ENCODE measurements at places on chromosomes 3 and 15.

DNA sequence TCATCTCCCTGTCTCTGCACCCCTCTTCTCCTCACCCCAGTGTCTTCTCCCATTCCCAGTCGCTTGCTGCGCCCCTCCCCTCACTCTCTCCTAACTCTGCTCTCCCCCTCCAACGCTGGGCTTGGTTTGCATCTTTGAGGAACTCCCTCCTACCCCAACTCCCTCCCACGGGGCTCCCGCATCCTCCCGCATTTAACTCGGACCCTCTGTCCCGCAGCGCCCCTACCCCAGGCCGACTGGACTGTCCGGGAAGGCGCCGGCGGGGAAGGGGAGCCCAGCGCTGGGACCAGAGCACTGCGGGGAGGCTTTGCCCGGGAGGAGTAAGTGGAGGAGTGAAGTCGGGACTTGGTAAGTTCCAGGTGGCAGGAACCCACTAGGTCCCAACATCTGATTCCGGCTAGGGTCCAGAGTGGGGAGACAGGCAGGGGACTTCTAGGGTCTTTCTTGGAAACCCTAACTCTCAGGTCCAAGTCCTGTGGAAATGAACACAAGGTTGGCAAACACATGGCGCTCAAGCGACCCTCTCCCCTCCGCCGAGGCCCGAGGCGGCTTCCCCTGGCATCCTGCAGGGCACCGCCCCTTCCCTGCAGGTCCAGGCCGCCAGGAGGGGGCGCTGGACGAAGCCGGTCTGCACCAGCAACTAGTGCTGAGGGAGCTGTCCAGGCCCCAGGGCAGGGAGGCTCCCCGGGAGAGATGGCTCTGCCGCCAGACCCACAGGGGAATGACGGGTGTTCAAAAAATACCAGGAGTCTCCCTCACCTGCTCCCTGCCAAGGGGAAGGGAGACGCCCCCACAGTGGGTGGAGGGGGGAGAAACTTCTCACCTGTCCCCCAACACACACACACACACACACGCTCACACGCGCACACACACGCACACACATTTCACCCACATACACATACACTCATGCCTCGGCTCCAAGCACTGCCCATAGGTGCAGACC lies 53.2 kb downstream of the LHFPL4 start:
- DNase-seq, result peak; percentile 86

GRCh38 chr15:98668566-98669308 lies 20.4 kb downstream of the IGF1R start:
- DNase-seq, result peak; percentile 78

DNA sequence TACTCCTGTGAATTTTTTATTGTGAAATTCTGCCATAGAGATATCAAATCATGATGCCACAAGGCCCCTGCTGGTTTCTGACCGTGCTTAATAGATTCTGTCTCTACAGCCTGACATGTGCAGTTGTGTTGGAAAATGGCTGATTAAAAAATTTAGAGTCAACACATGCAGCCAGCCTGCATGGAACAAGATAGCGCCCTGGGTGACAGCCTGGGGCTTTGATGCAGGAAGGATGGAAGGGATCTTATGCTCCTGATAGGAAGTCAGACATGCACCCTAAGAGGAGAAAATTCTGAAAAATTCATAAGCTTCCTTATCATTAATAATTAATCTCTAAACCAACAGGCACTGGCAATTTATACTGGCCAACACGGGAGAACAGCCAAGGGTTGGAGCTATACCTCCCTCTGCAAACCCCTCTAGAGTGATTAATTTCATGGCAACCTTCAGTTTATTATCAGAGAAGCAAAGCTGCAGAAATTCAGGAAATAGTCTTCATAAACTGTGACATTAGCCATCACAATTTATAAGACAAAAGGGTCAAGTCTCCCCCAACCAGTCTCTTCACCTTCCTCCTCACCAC lies 198.4 kb downstream of the CADPS start:
- DNase-seq, result no peak

GRCh38 chr15:32664796-32665195 lies 23.3 kb downstream of the SCG5 start:
- no peak for DNase-seq

DNA sequence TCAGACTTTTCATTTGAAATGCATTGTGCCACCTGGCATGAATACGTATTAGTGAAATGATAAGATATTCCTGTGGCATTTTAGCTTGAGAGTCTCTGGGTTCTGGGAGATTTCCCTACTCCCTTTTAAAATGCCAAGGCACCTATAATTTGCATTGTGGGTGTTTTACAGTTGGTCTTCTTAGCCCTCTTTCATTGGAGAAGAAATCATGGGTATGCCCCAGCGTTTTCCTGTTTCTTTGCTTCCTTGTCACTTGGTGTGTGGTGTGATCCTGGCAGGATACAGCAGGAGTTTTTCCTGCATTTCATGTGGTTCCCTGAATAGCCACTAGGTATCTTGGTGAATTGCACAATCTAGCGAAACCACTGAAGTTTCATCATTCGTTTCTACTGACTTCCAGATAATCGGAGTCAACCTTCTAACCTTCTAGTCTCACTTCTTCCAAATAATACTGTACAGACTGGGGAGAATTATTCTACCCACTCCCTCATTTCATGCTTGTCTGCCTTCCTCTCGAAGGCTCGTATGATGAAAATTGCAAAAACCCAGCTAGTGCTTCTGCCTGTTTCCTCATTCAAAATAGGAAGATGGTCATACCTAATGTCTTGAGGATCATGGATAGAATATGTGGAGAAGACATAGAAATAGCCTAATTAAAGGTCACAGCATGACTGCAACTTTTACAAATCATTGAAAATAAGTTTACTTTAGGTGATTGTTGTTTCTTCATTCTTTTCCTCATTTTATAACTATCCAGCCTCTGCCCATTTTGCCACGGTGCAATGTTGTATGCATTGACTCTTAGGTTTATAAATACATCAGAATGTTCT lies 2.6 kb downstream of the BHLHE40 start:
- no peak for DNase-seq

GRCh38 chr3:116040152-116040551 lies 405.1 kb downstream of the LSAMP start:
- DNase-seq, result no peak

DNA sequence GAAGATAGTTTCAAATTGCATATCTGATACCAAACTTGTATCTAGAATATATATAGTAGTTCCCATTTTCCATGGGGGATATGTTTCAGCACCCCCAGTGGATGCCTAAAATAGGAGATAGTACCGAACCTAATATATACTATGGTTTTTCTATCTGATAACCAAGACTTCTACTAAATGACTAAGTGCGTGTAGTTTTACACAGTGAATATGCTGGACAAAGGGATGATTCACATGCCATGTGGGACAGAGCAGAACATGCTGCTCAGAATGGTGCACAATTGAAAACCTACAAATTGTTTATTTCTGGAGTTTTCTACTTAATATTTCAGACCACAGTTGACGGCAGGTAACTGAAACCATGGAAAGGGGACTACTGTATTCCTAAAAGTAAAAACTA lies 73.4 kb upstream of the TP63 start:
- DNase-seq, result no peak

DNA sequence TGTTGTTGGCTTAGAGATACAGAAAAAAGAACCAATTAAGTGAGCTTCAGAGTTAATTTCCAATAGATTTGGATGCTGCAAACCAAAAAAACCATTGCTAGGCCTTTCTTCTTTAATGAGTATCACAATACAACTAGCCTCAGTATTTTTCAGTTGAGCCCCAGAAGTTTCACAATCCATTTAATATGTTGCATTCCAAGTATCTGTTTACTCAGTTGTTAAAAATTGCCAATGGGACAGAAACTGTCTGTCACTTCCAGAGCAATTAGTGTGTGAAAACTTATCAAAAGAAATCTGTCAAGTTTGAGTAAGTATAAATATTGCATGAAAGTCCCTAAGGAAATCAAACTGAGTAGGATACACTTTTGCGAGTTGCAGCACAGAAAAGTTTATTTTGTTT lies 247.8 kb downstream of the IL5RA start:
- DNase-seq, result no peak

GRCh38 chr3:123627673-123628670 lies 43.1 kb upstream of the HACD2 start:
- no peak for DNase-seq

DNA sequence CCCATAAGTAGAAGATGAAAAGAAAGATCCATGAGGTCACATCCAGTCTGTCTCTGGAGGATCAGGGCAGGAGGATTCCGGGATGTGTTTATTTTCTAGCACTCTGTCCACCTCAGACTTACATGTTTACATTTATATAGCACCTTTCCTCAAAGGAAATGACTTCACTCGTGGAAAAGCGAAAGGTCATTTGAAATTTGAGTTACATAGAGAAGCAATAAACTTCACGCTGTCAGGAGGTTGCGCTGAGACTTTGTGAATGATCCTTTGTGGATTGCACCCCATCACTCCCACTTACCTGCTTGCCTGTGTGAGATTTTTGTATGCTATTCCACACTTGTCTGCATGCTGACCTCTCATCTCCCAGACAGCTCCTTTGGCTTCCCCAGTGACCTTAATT lies 540.5 kb downstream of the AGBL1 start:
- DNase-seq, result no peak

- DNase-seq, result no peak
Measured at GRCh38 chr3:110324171-110324705, 747.4 kb upstream of the NECTIN3 start.

DNA sequence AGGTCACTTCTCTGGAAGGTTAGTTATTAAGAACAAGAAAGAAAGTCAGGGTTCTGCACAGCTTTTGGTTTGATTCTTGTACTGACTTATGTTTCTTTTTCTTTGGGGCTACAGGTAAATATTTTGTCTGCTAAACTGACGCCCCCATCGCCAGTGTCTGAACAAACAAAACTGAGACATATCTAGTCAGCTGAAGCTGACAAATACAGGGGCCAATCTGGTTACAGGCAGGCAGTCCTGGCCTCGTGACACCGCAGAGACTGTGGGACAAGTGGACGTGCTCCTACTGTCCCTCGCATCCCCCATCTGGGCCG lies 4.6 kb upstream of the RPL14 start:
- DNase-seq, result no peak

- no peak for DNase-seq
Measured at GRCh38 chr3:16176391-16177030, 2.0 kb downstream of the GALNT15 start.

- no peak for DNase-seq
Measured at GRCh38 chr3:170233530-170233929, 11.3 kb downstream of the PRKCI start.

- no peak for DNase-seq
Measured at GRCh38 chr3:42661593-42662022, 8.1 kb downstream of the ZBTB47 start.

DNA sequence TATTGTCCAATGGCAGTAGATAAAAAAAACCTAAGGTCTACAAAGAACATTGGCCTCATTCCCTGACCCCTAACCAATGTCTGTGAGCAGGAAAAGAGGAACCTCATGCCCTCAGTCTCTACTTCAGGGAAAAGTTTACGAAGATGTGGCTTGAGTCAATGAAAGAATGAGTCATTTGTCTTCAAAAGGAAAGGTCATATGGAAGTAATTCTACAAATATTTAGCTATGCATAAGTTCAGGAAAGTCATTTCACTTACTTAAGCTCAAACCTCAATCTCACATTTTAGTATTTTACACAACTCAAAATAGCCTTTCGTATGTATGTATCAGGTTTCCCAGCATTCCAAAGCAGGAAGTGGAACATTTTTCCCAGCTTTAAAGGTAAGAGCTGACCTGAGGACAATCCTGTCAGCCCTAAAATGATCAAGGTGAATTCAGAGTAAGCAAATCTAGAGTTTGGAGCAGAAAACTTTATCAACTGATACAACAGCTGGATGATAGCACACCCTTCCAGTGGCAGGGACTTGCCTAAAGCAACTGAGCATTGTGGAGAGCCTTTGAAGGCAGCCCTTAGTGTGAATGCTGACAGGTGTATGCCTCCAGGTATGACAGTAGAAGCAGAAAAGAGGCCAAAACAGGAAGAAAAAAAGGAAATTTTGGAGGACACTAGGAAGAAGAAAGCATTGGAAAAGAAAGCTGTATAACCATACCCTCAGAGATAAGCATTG lies 53.9 kb upstream of the ACKR4 start:
- no peak for DNase-seq

- no peak for DNase-seq
Measured at GRCh38 chr15:78304216-78305066, 5.0 kb upstream of the SKIC8 start.

DNA sequence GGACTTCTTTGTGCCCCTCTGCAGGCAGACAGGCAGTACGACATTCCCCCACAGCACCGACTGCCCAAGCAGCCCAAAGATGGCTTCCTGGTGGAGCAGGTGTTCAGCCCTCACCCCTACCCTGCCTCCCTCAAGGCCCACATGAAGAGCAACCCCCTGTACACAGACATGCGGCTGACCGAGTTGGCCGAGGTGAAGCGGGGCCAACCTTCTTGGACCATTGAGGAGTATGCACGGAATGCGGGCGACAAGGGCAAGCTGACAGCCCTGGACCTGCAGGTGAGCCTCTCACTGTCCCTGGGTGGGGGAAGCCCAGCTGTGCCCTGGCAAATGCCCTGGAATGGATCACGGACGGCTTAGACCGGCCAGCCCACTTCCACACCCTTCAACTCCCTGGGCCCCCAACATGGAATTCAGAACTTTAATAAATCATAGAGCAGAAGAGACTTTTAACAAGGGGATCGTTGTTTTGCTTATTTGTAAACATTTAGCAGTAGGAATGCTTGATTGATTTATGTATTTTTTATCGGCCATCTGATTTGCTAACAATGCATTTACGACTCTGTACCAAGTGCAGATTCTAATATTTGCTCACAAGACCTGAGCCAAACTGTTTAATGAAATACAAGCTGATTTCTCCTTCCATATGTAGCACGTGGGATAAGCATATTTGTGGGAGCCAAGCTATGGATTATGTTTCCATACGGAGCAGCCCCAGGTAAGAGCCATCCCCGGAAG lies 31.1 kb downstream of the MINAR1 start:
- no peak for DNase-seq

GRCh38 chr3:112101916-112102315 lies 15.7 kb downstream of the C3orf52 start:
- DNase-seq, result no peak

DNA sequence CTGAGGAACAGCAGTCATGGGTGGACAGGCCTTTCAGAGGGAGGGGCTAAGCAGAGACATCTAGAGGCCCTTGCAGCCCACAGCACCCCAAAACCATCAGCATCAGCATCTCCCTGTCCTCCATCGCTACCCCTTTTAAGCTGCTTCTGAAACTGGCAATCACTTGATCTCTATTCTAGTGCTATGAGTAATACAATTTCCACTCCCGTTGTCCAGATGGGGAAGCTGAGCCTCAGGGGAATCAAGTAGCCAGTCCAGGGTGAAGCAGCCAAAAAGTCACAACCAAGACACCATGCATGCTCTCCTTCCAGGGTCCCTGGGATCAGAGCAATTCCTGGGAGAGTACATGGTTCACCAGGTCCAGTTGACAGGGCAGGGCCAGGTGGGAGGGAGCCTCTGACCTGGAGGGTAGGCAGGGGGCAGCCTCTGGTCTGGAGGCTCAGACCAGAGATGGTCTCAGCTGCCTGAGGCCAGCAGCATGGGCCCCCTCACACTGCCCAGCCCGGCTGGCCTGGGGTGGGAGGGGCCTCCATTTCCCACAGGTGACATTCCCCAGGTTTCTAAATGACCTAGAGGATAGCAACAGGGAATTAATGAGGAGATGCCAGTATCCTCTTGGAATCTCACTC lies 30.0 kb downstream of the KLHL25 start:
- no peak for DNase-seq

GRCh38 chr15:62649793-62650420 lies 392.6 kb upstream of the TPM1 start:
- DNase-seq, result peak; percentile 53

GRCh38 chr3:106332884-106333283 lies 464.1 kb upstream of the CBLB start:
- peak; percentile 80 for DNase-seq

GRCh38 chr3:108453565-108453964 lies 56.8 kb downstream of the MYH15 start:
- DNase-seq, result no peak
